Activated CD8-positive, alpha-beta memory T cell treated with anti-CD3 and anti-CD28 coated beads, Interleukin-2, amount 10 ng/mL, durations not matched to agents 7 days and 5 days (primary cell): ENCODE measurements at places on chromosomes 16 and 17. TPM values are rescaled to one million over a fixed set of nuclear protein-coding genes. Genes with fewer than 3 reads are reported as not detected.

- DNase-seq: no peak
Measured at GRCh38 chr17:7232114-7232513, 2.2 kb downstream of the DVL2 start.

DNA sequence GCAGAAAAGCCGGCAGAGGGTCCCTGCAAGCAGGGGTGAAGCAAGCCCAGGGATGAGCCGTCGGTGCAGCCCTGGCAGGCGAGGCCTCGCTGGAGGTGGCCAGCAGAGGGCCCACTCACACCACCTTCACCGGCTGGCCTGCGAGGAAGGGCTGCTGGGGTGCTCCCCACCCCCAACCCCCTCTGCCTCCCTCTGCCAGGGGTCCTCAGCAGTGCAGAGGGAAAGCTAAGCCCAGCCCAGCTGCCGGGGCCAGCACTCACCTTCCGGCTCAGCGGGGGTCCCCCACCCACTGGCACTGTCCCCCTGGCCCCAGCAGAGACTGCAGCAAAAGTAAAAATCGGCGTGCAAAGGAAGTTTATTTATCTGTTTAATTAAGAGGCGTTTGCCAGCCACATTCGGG is 113.4 kb downstream of the ENGASE start:
- DNase-seq: no peak

DNA sequence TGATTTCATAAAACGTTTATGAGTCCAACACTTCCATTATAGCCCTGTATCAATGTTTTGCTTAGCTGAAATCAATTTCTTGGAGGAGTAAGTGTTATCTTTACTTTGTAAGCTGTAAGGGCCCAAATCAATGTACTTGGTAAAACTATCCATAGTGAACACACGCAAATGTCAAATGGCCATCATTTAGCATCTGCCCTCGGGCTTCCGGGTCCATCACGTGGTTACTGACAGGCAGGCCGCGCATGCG is 687 bp upstream of the NARF start:
- no peak for DNase-seq

- DNase-seq: no peak
Measured at GRCh38 chr16:1133810-1134520, 18.9 kb upstream of the CACNA1H start.

DNA sequence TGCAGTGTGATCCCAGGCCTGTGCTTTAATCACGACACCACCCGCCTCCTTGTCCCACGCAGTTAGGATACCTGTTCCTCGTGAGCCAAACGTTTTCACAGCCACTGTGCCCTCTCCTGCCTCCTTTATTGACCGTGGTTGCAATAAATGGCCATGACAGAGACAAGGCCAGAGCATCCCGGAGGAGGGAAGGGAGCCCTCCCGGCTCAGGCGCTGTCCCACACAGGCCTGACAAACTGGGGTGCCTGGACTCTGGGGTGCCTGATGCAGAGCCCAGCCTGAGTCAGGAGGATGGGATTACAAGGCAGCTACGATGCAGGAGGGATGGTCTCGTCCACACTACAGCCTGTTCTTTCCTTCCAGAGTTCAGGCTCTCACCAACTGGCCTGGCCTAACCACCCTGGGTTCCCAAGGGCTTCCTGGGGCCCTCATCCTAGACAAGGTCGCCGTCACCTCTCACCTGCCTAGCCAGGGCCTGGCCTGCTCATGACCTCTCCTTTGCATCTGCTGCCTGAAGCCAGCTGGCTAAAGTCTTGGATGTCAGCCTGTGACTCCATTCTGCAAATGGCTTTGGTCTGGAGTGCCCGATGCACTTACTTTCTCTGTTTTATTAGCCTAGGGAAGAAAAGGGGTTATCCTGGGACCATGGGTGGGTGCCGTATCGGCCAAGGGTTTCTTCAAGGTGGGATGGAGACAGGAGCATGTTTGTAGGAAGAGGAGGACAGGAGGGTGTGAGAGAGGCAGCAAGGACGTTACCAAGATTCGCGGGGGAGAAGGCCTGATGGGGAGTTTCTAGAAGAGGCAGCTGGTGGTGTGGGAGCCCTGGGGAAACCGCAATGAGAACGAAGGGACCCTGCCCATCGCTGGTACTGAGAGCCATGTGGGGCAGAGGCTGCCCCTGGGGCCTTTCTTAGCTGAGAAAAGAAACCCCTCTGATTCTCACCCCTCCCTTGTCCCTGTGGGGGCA is 234.3 kb upstream of the TNRC6C start:
- peak; percentile 32 for DNase-seq

- no peak for DNase-seq
Measured at GRCh38 chr17:29885031-29885640, 44.9 kb downstream of the SSH2 start.

DNA sequence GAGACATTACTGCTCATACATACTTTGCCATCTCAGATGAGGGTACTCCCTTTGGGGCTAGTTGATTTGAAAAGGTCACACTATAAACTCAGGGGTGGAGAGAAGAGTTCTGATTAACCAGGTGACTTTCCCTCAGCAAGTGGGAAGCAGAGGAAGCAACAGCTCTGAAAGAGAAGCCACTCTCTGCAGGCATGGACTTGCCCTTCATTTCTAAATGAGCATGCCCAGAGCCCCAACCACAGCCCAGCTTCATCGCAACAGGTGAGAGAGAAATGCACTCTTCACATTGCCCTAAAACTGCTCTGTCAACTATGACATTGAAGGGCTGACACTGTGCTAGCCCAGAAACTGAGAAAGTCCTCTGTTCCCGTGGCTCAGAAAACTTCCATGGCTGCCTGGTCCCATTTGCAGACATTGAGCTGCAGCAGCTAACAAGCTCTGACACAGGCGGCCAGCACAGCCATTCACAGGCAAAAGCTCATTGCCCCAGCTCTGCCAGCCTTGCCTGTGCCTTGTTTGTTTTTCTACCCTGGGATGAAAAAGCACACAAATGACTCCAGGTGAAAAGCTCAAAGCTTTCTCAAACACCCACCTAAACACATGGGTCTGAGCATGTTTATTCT is 419.8 kb upstream of the DYNLRB2 start:
- no peak for DNase-seq

DNA sequence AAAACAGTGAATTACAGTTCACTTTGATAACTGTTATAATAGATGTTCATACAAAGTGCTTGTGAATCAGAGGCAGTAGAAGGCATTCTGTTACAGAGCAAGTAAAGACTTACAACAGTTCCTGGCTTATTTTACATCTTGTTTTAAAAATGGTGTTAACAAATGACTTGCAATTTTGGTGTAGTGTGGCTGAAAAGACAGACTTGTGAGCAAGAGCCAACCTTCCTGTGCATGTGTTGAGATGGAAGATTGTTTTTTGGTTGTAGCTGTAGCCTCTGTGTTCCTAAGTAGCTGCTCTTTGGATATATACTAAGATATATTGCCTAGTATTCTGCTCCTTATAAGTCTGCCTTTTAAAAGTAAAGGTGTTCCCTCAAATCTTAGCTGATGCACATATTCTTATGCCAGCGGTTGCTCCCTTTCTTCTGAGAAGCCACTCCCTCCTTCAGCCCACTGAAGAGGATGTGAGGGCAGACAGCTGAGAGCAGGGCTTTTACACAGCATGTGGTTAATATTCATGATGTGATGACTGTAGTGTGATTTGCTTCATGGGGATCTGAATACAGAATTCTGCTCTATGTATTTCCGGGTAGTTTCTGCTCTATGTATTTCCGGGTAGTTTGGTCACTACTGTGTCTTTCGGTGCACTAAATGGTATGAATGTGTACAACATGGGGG is 182.3 kb downstream of the PHKB start:
- DNase-seq: peak; percentile 71

- DNase-seq: no peak
Measured at GRCh38 chr16:13108126-13108525, 206.7 kb downstream of the SHISA9 start.

DNA sequence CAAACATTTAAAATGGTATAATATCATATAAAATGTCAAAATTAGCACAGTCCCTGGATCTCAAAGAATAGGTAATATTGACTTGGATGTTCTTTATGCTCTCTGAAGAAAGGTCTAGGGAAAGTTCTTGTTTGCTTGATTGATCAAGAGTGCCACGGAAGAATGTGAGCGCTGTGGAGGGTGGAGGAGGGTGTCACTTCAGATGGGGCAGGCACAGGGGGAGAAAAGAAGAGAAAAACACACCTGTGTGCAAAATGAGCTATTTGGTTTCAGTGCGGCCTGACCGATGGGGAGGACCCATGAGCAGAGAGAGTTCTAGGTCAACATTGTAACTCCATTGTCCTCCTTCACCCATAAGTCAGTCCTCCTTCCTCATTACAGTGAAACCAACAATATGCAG is 8.8 kb upstream of the VPS4A start:
- no peak for DNase-seq

GRCh38 chr17:56136301-56136700 is 17.0 kb upstream of the ANKFN1 start:
- DNase-seq: no peak

The HOXB7 gene
- 1.7 TPM for total RNA-seq

The CA4 gene
- total RNA-seq: not detected
